ENCODE measurements at places on chromosomes 1 and 21. TPM values are rescaled to one million over a fixed set of nuclear protein-coding genes. Genes with fewer than 3 reads are reported as not detected.

GJA9 gene
- not detected for total RNA-seq

CLCA1 gene
- not detected for total RNA-seq

PRKAA2 gene
- total RNA-seq: not detected

RBM11 gene
- total RNA-seq: 0.62 TPM

CHIA gene
- not detected for total RNA-seq

GABRD gene
- 1.2 TPM for total RNA-seq

IVL gene
- not detected for total RNA-seq

BTG3 gene
- total RNA-seq: 51.1 TPM

S100A16 gene
- 81.9 TPM for total RNA-seq

INSRR gene
- total RNA-seq: not detected

MTARC2 gene
- total RNA-seq: not detected

FLG gene
- total RNA-seq: not detected

C1orf210 gene
- not detected for total RNA-seq

PLPPR5 gene
- 13.6 TPM for total RNA-seq

VANGL2 gene
- total RNA-seq: 3.0 TPM

MAN1C1 gene
- total RNA-seq: 5.3 TPM

HSD3B1 gene
- not detected for total RNA-seq

GRCh38 chr1:221724931-221725605 lies 16.8 kb downstream of the DUSP10 start:
- DNase-seq: no peak

GRCh38 chr1:69246109-69246508 lies 321.6 kb upstream of the LRRC7 start:
- DNase-seq: no peak

DNA sequence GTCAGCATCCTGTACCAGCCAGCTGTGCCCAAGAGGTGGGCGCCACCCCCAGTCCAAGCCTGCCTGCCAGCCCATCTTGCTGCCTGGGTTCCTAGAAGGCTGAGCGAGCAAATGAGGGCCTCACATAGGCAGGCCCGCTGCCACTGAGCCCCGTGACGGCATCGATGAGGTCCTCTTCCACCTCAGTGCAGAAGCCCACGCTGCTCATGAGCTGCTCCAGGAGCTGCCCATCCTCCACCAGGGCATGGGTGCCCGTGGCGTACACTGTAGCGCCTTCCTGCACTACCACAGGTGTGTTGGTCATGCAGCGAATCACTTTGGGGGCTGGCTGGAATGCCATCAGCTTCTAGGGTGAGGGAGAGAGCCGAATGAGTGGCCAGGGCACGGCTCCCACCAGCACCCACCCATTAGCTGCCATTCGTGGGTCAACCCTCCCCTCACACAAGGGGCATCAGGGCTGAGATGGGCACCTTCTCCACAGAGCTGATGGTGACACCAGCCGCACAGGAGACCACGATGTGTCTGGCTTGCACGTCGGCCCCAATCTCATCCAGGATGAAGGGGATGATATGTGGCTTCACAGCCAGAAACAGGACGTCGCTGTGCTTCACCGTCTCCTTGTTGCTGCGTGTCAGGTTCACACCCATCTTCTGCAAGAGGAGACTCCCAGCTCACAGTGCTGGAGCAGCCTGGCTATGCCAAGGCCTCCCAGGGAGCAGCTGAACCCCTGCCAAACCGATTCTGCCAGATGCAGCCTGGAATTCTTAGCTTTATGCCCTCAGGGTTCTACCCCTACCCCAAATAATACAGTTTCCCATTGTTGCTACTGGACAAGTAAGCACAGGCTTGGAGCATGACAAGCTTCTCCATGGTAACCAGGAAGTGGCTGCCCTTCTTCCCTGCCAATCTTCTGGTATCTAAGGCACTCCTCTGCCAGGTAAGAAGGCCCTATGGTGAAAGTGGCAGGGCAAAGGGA lies 2.0 kb downstream of the PYCR2 start:
- peak; percentile 13 for DNase-seq

DNA sequence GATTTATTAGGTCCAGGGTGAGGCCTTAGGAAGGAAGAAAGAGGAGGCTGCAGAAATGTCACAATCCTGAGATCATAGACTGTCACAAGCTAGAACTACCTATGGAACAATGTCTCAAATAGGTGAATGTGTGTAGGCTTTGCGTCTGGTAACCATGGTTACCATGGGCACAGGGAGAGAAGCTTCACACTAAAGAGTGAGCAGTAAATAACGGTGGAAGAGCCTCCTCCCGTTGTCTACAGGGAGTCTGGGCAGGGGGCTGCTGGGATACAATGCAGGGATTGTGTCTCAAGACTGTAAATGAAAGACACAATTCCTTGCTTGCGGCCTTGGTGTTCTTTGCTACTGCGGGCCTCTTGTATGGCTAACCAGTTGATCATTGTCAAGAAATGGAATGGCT lies 28.2 kb upstream of the KCNJ6 start:
- DNase-seq: no peak

GRCh38 chr1:184971522-184972265 lies 2.6 kb downstream of the NIBAN1 start:
- DNase-seq: no peak

DNA sequence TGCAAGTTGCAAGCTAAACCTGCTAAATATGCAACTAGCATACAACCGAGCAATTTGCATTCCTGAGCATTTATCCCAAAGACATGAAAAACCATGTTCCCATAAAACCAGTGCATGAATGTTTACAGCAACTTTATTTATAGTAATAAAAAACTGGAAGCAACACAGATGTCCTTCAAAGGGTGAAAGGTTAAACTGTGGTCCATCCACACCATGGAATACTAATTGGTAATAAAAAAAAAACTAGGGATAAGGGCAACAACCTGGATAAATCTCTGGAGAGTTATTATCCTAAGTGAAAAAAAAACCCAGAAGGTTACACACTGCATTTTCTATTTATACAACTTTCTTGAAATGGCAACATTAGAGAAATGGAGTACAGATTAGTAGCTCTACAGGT lies 474.1 kb downstream of the SMYD3 start:
- no peak for DNase-seq

GRCh38 chr1:232328486-232329102 lies 301.3 kb downstream of the SIPA1L2 start:
- no peak for DNase-seq

DNA sequence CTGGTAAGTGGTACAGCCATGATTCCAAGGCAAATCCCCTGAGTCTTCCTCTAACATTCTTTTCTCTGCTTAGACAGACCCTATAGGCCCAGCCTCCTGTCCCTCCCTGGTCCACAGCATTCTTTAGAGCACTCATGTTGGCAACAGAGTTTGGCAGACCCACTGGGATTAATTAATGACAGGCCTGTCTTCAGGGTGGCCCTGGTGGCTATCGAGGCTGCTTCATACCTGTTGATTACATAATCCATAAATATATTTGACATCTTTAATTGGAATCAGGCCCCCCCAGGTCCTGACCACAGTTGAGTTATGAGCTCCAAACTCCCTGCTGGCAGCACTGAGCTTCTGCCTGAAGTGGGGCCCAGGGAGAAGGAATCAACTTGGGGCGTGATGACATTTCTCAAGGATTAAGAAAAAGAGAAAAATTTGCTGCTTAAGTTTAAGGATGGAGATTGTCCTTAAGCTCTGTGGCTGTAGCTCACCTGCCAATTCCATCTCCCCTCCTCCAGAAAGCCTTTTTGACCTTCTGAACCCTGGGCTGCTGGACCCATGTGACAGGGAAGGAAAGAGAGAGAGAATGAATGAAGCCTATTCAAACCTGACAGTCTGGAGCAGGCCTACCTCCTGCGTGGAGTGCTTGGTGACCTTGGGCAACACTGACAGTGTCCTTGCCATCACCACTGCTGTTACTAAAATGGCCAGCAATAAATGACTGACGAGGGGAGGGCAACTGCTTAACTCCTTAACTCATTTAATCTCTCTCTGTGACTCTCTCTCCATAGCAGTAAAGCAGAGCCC lies 156.6 kb downstream of the TRABD2B start:
- no peak for DNase-seq

DNA sequence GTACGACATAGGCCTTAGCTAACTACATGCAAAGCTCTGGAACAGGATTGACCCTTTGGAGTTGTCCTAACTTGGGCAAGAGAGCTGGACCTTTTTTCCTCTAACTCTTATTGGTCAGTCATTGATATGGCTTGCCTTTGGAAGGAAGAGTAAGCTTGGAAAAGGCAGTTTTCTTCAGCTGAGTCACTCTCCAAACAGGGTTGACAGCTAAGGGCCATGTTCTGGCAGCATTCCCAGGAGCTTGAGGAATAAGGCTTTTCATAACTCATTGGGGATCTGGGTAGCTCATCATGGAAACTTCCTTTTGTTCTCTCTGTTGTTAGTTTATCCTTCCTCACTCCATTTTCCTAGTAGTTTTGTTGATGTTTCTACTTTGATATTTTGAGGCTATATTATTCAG lies 14.5 kb upstream of the ERRFI1 start:
- DNase-seq: no peak

GRCh38 chr21:43910460-43910859 lies 45.4 kb downstream of the AGPAT3 start:
- no peak for DNase-seq

DNA sequence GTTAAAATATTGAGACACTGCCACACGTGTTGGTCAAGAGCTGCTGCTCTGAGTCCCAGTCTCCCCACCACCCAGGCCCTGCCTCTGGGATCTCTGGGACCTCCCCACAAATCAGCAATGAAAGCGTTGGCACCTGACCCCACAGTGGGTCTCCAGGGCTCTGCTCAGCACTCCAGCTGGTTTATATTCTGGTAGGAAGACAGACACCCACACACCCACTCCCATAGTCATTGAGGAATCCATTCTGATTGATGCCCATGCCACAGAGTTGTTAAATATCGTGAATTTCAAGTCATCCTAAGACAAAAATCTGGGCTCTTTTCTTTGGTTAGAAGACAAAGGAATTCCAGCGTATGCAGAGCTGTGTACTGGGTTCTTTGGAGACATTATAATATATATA lies 91.6 kb downstream of the KIF26B start:
- DNase-seq: no peak

- no peak for DNase-seq
Measured at GRCh38 chr1:181936269-181936668, 125.2 kb downstream of the ZNF648 start.

DNA sequence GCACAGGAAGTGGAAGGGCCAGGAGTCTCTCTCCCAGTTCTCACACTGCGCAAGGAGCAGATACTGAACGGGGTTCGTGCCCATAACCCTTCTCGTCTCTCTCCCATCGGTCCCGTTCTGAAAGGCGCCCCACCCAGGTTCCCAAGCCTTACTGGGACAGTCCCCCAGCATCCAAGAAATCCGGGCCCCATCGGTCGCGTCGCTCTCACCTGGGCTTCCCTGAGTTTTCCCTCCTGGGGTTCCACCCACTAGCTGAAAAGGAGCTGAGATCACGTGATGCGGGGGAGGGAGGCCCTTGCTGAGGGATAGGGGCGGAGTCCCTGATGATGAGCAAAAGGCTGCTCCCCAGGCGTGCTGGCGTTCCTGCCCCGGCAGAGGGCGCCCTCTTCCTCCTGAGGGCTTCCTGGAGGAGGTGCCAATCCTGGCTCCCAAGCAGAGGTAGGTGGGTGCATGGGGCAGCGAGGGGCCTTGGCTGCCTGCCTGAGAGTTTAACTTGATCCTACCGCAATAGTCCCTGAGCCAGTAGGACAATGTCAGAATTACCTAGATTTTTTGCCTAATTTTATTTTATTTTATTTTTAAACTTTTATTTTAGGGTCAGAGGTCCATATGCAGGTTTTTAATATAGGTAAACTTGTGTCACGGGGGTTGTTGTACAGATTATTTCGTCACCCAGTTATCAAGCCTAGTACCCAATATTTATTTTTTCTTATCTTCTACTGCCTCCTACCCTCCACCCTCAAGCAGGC lies at the start of gene SPOCD1:
SPOCD1 (minus strand) TSS at position 271 of the 749 bp plus-strand sequence. CDS start 689 bp downstream, outside the sequence.
- DNase-seq: no peak

DNA sequence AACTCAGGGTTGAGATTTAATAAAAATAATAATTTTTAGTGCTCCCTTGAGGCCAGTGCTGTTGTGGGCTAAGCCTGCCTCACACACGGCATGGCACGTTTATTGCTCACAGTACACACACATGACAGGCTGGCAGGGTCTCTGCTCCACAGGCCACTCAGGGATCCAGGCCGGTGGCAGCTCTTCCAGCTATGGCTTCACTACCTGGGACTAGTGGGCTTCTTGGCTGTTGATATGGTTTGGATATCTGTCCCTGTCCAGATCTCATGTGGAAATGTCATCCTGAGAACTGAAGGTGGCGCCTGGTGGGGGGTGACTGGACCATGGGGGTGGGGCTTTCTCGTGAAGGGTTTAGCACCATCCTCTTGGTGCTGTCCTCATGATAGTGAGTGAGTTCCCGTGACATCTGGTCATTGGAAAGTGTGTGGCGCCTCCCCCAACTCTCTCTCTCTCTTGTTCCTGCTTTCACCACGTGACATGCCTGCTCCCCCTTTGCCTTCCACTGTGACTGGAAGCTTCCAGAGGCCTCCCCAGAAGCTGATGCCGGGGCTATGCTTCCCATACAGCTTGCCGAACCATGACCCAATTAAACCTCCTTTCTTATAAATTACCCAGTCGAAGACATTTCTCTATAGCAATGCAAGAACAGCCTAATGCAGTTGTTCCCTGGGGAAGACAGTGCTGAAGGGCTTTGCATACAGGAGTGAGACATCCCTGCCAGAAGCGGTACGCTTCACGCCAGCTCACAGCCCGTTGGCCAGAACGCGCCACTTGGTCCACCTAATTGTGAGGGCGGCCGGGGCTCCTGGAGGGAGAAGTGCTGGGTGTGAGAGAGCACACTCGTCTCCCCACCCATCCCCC lies 226.9 kb upstream of the C1orf174 start:
- DNase-seq: no peak

GRCh38 chr1:77347646-77348045 lies 65.8 kb downstream of the AK5 start:
- DNase-seq: no peak

GRCh38 chr1:89900791-89901708 lies 80.2 kb downstream of the LRRC8D start:
- DNase-seq: no peak

DNA sequence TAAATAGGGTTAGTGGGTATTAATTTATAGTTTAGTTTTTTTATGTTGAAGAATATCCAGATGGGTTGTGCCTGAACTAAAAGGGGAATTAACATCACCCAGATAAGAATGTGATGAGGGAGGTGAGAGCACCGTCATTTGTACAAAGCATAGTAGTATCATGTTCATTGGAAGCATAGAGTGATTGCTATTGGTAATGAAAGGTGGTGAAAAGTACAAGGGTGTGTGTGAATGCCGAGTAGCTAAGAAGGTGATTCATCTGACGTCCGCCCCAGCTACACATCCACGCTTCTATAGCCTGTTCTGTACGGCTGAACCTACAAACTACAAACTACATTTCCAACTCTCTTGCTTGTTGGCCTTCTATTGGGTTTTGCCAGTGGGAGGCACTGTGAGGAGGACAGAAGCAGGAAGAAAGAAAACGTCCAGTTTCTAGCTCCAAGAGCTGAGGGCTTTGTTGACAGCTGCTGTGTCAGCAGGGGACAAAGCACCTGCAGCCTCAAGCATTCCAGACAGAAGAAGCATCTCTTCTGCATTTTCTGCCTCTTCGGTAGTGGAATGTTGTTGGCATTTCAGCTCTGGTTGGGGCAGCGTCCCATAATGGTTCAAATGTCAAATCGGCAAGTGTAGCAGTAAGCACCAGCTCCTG lies 404.8 kb downstream of the KCTD3 start:
- peak; percentile 46 for DNase-seq

- DNase-seq: peak; percentile 42
Measured at GRCh38 chr1:46747683-46748288, 28.9 kb upstream of the EFCAB14 start.

- peak; percentile 6 for DNase-seq
Measured at GRCh38 chr21:42381347-42381984, 14.4 kb downstream of the TMPRSS3 start.
